Astrocyte (in vitro differentiated cells and primary cell): ENCODE measurements at places on chromosomes 1 and 21. TPM values are rescaled to one million over a fixed set of nuclear protein-coding genes. Genes with fewer than 3 reads are reported as not detected.

- H3K27ac ChIP-seq = no peak overlapping the region
- peaks cover 34% of the 10 kb centered on the region for H3K4me1 ChIP-seq
- DNase-seq = no peak
- H3K27me3 ChIP-seq = no peaks in the 10 kb centered on the region
- no peak overlapping the region for H3K4me3 ChIP-seq
These were observed 8.9 kb upstream of the KCNE1 start for GRCh38 chr21:34520764-34521508.

Gene KCNE2
- total RNA-seq = 0.27 TPM in 1 of 2 replicates, not detected in the other

Gene RAP1GAP
- total RNA-seq = 3.2 and 5.4 TPM in 2 replicates

- H3K36me3 ChIP-seq = no peaks in the 10 kb centered on the region
- H3K4me1 ChIP-seq = peaks cover 10% of the 10 kb centered on the region
- no peak overlapping the region for H3K4me3 ChIP-seq
- peak; percentile 57 for DNase-seq
- peaks cover 26% of the 10 kb centered on the region for H3K27me3 ChIP-seq
These were observed 16.6 kb upstream of the LEMD1 start for GRCh38 chr1:205438213-205439158.

DNA sequence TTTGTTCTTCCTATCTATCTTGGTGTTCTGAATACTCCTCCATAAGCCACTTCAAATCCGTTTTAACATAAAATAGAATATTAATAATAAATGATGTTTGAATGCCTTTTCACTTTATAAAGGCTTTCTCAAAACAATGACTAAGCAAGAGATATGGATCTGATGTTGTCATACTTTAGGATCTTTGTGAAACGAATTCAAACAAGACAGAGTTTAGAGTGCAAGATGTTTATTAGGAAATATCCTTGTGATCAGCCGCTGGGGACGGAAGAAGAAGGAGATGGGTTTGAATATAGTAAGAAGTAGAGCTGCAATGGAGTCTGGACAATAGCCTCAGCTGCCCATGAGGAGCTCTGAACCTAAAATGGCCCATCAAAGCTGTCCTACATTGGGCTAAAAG, 351.8 kb downstream of the NEGR1 start:
- H3K27me3 ChIP-seq = no peaks in the 10 kb centered on the region
- no peak for DNase-seq
- H3K36me3 ChIP-seq = no peaks in the 10 kb centered on the region
- no peak overlapping the region for H3K27ac ChIP-seq

- DNase-seq = peak; percentile 17
- H3K27ac ChIP-seq = no peak overlapping the region
- H3K36me3 ChIP-seq = no peaks in the 10 kb centered on the region
- no peak overlapping the region for H3K4me3 ChIP-seq
- no peaks in the 10 kb centered on the region for H3K4me1 ChIP-seq
These were observed 31.7 kb upstream of the DNAH14 start for GRCh38 chr1:224897529-224898327.

Gene KRTAP21-2
- total RNA-seq = not detected in 2 replicates

DNA sequence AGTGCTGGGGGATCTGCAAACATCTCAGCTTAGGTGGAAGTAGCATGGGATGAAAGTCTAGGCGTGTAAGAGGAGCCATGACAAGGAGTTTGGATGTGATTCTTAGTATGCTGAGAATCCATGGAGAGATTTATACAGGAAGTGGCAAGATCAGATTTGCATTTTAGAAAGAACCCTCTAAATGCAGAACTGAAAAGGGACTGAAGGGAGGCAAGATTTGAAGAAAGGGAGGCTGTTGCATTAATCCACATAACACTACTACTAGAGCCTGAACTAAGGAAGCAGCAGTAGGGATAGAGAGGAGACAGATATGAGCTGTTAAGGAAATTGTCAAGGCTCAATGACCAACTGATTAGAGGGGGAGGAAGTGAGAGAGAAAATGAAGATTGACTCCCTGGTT, 9.8 kb downstream of the C1orf74 start:
- no peak for DNase-seq
- H3K36me3 ChIP-seq = no peaks in the 10 kb centered on the region
- H3K27me3 ChIP-seq = no peaks in the 10 kb centered on the region
- no peak overlapping the region for H3K4me3 ChIP-seq
- H3K4me1 ChIP-seq = peaks cover 8% of the 10 kb centered on the region

- no peaks in the 10 kb centered on the region for H3K4me1 ChIP-seq
- H3K27ac ChIP-seq = no peak overlapping the region
- no peak for DNase-seq
- H3K27me3 ChIP-seq = no peaks in the 10 kb centered on the region
These were observed 35.9 kb upstream of the NEK2 start for GRCh38 chr1:211711315-211711705.

DNA sequence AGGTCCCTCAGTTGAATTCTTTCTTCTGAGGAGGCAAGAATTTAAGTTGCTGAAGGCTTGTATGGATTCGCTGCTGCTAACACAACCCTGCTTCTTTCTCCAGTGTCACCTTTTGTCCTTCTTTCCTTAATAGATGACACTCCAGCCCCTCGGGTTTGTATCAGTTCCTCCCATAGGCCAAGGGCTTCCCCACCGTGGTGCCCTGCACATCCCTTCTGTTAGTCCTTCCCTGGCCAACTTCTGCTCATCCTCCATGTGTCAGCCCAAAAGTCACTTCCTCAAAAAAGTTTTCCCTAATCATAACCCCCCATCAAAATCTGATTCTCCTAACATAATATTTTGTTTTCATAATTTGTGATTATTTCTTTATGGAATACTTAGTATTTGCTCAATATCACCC, 190.4 kb downstream of the RHOU start:
- H3K27ac ChIP-seq = no peak overlapping the region
- H3K4me3 ChIP-seq = no peak overlapping the region
- H3K4me1 ChIP-seq = no peaks in the 10 kb centered on the region
- no peak for DNase-seq
